ENCODE measurements at places on chromosomes 3 and 15.

GRCh38 chr3:128339491-128340012 lies 127.1 kb downstream of the DNAJB8 start:
- no peak for DNase-seq

- DNase-seq: no peak
Measured at GRCh38 chr15:66801266-66801665, 99.2 kb downstream of the SMAD6 start.

DNA sequence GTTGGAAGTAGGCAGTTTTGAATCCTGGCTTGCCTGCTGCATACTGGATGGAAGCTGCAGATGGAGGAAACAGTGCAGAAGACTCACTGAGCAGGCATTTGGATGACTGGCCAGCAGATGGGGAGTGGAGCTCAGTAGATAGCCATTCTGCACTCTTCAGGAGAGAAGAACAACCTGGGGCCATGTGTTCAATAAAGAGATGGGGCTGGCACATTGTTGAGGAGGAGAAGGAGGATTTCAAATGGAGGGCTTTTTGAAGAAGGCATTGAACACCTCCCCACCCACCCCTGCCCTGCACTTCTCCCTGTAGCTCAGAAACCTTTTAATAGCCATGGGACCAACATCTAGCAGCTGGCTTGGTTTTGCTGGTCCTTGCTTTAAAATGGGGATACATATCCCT lies 109.8 kb downstream of the CACNA1D start:
- no peak for DNase-seq

DNA sequence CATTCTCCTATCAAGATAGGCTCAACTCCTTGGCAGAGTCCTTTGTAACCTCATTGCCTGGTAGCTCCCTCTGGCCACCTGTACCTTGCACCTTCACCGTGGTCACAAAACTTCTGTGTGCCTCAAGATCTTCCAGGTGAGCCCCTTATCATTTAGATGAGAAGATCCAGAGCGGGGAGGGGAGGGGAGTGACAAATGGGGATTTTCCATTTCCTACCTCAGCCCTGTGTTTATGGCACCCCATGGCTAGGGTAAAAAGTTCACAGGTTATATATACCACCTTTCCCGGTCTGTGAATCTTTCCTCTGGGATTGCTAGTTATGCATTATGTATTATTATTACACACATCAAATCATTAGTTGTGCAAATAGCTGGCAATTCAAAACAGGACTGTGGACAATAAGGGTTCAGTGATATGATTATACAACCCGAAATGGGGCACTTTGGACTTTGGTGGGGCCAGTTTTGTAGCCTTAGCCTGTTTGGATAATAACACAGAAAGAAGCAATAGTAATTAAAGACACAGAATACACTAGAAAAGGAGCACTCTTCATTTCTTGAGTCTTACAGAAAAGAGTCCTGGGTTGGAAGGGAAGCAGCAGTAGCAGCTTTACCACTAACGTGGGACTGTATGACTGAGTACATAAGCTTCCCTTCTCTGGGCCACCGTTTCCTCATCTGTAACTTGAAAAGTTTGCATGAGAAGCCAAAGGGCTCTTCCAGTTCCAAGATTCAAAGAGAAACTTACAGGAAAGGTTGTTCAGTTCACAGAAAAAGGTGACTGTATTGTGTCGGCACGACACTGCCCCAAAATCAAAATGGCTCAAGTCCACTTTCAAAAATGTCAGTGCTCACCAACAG lies 7.1 kb downstream of the TLE3 start:
- no peak for DNase-seq

DNA sequence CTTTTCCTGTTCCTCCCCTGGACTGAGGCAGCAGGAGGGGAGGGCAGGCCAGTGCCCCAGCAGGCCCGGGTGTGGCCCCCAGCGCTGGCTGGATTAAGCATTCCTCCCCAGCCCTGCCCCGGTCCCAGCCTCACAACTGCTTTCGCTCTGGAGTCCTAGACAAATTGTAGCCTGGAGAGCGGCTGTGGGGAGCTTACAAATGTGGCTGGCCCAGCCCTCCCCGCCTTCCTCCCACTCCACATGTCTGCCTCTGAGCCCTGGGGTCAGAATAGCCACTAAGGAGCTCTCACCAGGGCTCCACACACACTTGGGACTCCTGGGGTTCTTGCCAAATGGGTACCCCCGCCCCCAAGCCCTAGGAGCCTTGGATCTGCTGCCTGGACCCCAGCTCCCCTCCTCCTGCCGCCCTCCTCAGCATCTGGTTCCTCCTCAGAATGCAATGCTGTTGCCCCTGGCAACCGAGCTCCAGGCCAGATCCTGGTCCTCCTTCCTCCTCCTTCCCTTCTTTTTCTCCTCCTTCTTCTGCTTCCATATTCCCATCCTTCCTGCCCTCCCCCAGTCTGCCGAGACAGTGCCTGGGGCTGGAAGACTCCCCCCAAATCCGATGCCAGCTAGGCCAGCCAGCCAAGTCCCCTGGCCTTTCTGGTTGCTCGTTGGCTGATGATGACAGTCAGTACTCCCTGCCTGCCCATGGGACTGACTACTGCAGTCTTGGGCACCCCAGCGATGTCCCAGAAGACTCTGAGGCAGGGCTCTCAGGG lies 91.1 kb downstream of the LINGO1 start:
- DNase-seq: no peak

DNA sequence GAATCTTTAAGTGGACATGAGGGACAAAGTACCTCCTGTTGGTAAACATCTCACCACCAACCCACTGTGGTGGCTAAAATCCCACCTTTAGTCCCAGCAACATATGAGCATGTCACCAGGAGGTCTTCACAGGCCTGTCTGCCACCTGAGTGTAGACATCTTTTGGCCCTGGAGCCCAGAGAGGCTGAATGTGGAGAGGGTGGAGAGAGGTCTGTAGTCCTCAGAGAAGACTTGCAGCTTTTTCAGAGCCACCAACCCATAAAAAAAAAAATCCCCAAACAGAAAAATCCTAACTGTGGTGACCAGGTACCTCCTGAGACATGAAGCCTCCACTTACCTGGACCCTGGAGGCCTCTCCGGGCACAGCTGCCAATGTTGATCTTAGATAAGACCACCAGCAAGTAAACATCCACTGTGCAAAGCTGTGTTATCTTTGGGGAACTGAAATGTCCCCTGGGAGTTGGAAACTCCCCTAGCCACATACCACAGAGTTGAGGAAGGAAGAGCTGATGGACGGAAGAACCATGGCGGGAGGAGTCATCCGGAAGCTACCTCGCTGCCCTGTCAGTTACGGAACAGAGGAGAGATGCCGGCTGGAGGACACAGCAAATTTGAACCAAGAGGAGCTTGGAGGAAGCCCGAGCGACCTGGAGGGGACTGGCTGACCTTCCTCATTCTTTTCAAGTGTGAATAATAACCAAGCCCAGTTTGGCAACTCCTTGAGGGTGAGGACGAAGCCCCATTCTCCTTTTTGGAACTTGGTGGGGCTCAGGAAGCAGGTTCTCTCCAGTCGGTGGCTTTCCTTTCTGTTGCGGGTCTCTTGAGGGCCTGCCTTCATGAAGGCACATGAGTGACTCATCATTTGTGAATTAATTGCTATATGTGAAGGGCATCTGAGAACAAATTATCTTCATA lies at the start of gene GHRL:
GHRL (minus strand) TSS at position 443 of the 915 bp plus-strand sequence. CDS start 2,767 bp downstream, outside the sequence.
- DNase-seq: no peak

DNA sequence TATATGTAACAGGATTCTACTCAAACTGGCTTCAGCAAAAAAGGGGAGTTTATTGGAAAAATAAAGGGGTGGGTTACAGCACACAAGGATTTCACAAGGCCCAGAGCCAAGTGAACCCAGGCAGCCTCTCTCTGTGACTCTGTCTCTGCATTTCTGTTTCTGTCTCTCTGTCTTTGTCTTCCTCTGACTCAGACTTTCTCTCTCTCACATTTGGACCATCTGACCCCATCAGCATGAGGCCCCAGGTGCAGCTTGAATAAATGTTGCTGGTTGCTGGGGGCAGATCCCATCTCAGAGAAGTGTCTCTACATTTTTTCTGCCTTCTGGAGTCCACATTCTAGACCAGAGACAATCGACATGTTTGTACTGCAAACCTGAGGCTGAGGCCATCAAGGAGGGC lies 45.0 kb downstream of the RPLP1 start:
- no peak for DNase-seq

DNA sequence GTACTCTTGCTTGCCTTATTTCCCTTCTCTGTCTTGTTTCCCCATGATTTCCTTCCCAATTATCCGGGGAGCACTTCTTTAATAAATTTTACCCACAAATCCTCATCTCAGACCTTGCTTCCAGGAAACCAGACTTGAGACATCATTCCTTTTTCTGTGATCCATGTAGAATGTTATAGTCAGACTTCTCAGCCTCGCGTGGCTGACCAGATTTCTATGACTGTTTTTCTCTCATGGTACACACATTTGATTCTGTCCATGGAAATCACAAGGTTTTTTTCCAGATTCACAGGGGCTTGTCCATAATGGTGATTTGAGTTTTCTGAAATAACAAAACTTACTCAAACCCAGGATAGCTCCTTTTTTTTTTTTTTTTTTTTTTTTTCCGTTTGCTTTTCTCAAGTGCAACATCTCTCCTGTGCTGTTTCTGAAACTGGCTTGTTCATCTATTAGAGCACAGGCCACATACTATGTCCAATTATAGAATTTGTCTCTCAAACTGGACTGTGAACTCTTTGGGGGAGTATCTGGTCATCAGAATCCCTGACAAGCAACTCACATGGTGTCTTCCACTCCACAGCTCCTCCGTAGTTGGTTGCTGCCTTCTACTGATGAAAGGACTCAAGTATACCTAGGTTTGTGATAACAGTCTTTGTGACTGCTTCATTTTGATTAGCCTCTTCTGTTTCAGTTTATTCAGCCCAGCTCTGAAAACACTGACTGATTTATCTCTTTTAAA lies 50.8 kb downstream of the RBMS3 start:
- DNase-seq: no peak

- no peak for DNase-seq
Measured at GRCh38 chr15:88880944-88881740, 14.2 kb downstream of the HAPLN3 start.

- DNase-seq: no peak
Measured at GRCh38 chr3:11381563-11381962, 109.4 kb downstream of the ATG7 start.

- no peak for DNase-seq
Measured at GRCh38 chr3:191363221-191363620, 32.9 kb upstream of the UTS2B start.

GRCh38 chr3:105458518-105459215 lies 92.0 kb downstream of the ALCAM start:
- DNase-seq: no peak

DNA sequence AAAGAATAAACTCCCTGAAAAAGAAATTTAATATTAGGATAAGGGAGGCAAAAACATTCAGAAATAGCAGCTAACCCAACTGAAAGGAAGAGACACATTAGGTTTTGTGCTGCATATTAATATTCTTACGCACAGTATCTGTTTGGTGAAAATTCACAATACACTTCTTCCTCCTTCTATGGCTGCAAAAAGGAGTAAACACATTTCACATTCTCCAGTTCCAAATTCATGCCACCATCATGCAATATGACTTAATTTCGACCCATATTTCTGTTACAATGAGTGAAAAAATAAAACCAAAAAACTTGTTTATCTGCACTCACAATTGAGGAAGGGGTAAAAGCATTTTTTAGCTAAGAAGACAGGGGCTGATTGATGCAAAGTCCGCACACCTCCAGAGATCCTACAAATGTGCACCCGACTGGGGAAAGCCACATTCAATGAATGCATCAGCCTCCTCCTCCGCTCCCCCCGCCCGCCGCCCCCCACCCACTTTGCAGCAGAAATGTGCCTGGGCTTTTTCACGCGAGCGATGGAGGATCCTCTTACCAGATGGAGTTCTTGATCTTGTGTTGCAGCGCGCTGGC lies 1.0 kb downstream of the RFX7 start:
- DNase-seq: no peak

- DNase-seq: no peak
Measured at GRCh38 chr15:40776537-40777141, 6.9 kb downstream of the C15orf62 start.

DNA sequence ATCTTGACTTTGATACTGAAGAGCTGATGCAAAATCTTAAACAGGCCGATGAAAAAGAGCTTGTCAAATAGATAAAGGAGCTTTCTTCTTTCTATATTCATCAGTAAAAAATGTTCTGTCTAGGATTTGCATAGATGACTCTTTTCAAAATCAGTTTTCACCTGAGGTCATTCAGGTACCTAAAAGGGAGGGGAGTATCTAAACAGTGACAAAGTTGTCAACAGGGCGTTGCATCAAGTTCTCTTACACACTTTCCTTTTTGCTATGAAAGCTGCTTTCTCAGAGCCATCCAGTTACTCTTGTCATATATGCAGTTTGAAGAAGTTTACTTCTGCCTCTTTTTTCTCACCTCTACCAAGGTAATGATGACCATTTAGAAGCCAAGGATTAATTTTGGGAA lies 60.0 kb downstream of the AKAP13 start:
- DNase-seq: no peak

- no peak for DNase-seq
Measured at GRCh38 chr3:153110041-153110440, 52.0 kb upstream of the RAP2B start.

DNA sequence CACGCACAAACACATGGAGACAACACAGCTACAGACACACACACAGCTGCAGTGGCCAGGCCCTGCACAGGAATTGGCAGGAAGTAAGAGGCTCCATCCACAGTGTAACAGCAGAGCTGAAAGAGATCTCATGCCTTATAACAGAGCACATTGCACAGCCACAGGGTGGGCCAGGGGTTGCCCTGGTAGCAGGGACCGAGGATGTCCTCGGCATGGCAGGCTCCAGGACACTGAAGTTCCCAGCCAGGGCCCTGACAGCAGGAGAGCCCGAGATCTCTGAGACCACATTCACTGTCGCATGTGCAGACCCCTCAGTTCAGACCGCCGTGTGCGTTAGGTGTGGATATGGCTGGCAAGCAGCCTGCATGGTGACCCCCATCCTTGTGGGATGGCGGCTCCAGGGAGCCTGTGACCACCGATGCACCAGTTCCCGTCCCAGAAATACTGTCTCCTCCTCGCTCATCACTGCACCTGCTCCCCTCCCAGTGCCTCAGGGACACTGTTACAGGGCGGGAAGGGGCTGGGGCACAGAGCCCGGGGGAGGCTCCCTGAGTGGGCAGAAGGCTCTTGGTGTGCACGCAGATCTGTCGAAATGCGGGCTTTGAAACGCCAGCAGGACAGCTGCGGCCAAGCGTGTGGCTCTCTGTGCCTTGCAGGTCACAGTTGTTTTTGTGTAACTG lies 1.5 kb upstream of the OCA2 start:
- no peak for DNase-seq

- DNase-seq: no peak
Measured at GRCh38 chr3:5390221-5390620, 202.7 kb downstream of the EDEM1 start.

GRCh38 chr3:114933407-114933806 lies 213.7 kb downstream of the ZBTB20 start:
- DNase-seq: no peak

GRCh38 chr3:182967218-182968204 lies 12.8 kb downstream of the DCUN1D1 start:
- DNase-seq: no peak

GRCh38 chr3:124520970-124521369 lies 209.3 kb upstream of the UMPS start:
- peak; percentile 13 for DNase-seq

GRCh38 chr3:18423401-18424212 lies 1.5 kb downstream of the SATB1 start:
- DNase-seq: no peak
